ENCODE measurements at places on chromosomes 3 and 15.

DNA sequence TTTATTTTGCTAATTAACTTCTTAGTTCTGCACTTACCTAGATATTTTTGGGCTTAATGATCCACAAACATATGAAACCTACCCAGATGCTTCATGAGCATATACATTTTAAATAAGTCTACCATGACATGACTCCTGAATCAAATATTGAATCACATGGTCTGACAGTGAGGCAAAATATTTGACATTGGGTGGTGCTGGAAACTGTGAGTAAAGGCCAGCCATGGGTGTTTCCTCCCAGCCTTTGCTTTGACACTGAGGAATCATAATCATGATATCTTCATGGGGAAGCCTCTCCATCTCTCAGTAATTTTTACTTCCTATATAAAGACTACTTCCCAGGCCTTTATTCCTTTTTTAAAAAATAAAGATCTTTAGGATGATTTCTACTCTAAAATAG is 22.8 kb upstream of the SSR3 start:
- no peak for DNase-seq

DNA sequence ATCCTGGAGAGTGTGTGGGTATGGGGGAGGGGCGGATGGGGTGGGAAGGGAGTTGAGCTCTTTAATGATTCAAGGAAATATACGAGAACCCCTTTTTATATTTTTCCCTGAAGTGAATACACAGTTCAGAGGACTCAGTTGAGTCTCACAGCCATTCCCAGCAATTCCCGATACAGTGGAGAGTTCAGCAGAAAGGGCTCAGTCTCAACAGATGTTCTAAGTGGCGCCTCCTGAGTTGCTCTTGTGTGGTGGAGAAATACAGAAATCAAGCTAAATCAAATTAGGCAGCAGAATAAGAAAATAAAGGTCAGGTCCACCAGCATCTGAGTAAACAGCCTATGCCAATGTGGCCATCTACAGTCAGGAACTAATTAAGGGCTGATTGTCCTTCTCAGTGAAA is 372.1 kb downstream of the NR2F2 start:
- DNase-seq: no peak

DNA sequence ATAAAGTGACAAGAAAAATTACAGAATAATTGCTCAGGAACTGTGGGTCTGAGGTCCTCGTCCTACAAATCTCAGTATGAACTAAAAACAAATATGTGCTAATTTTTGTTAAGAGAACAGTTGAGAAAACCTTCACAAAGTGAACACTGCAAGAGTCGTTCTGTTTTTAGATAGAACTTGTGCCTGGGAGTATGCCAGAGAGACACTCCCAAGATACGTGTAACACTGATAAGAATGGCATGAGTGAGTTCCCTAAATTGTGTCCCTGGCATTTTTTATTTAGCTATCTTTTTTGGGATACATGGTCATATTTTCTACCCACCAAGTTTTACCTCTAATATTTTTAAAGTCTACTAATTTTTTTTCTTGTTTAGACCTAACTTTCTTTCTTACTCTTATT is 860.0 kb upstream of the NR2F2 start:
- no peak for DNase-seq

GRCh38 chr3:161793194-161793930 is 296.8 kb downstream of the OTOL1 start:
- no peak for DNase-seq

All from epithelial cell of prostate (primary cell).